ENCODE measurements at places on chromosomes 5 and 9.

GRCh38 chr9:134381272-134381661 is 55.0 kb downstream of the RXRA start:
- no peak for DNase-seq

DNA sequence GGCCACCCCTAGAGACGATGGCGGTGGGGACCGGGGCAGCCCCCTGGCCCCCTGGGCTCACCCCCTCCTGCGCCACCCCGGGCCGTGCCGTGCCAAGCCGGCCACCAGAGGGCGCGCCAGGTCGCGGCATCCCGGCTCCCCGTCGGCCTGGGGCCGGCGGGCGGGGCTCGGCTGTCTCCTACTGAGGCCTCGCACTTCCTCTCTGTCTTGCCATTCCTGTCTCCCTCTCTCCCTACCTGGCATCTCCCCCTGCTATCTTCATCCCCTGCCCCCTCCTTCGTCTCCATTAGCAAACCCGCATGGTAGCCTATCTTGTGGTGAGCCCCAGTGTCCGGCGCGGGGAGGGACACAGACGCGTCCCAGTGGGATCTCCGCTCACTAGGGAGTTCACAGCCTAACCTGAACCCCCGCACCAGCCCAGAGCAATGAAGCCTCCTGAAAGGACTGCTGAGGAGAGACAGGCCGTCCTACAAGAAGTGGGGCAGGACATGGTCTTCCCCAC is 29.8 kb upstream of the FABP6 start:
- DNase-seq = peak; percentile 84

DNA sequence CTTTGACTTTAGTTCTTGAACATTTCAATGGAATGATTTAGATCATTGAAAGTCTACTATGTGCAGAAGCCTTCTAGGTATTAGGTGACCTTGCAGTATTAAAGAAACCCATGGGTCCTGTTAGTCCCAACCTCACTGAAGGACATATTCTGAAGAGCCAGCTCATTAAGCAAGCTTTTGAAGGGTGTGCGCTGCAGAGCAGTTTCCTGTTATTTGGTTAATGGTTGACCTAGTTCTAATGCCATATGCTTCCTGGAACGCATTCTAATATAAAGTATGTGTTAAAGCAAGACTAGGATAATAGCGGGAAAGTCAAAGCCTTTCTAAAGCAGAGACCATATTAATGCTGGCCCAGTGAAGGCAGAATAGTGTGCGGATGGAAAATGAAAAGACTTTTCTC is 20.1 kb downstream of the ZNF462 start:
- DNase-seq = peak; percentile 88

DNA sequence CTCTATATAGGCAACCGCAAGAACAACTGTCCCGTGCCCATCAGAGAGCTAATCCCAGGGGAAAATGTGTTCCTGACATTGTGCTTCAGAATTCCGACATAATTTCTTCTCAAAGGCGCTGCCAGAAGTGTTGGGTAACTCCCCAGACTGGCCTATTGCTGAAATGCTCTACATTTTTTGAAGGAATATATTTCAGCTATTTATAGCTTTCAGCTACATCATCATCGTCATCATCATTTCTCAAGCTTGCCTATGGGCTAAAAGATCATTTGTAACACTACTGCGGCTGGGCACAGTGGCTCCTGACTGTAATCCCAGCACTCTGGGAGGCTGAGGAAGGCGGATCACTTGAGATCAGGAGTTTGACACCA is 49.7 kb downstream of the MYO10 start:
- DNase-seq = no peak

GRCh38 chr9:133788819-133789717 is 50.9 kb upstream of the SARDH start:
- DNase-seq = no peak

DNA sequence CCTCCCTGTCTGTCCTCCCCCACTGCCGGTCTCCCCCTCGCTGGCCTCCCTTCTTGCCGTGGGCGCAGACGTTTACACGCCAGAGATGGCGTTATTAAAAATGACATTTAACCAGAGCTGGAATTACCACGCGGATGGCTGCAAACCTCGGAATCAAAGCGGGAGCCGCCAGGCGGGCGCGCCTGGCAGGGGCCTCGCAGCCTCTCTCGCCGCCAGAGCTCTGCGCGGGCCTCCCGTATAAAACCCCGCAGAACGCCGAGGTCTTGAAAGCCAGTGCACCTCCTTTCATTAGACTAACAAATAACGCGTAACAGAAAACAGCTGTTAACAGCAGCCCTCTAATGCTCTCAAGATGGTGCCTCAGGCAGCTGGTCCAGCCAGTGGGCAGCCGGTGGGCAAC is 10.2 kb downstream of the PRRX2 start:
- DNase-seq = no peak

DNA sequence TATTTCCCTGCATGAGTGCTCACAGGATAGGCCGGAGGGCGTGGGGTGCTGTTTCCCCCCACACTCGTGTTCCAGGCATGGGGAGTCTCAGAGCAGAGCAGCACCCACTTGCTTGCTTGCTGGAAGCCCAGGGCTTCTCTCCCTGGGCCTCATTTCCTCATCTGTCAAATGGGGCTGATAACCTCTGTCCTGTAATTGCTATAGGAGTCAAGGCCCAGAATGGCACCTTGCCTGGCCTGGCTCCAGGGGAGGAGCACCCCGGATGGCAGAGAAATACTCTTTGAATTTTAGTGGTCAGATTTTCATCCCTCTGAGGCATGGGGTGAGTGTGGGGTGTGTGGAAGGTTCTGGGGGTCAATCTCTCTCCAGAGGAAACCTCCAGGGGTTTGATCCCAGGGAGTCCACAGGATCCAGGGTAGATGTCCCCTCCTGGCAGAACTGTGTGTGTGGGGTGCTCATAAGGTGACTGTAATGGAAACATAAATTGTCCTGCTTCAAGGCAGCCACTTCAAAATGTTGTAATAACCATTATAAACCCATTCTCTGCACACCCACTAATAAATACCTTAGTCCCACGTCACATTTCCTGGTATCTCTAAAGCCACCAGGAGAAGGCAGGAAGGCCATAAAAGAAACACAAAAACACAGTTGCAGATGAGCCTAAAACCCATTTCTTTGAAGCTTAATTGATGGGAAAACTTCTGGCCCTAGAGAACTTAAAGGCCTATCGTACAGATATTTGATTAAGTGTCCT is 272.2 kb downstream of the FSTL4 start:
- DNase-seq = no peak

GRCh38 chr5:144304688-144305087 is 134.0 kb downstream of the KCTD16 start:
- DNase-seq = peak; percentile 39

- DNase-seq = no peak
Measured at GRCh38 chr5:135364421-135365262, 34.4 kb downstream of the MACROH2A1 start.

DNA sequence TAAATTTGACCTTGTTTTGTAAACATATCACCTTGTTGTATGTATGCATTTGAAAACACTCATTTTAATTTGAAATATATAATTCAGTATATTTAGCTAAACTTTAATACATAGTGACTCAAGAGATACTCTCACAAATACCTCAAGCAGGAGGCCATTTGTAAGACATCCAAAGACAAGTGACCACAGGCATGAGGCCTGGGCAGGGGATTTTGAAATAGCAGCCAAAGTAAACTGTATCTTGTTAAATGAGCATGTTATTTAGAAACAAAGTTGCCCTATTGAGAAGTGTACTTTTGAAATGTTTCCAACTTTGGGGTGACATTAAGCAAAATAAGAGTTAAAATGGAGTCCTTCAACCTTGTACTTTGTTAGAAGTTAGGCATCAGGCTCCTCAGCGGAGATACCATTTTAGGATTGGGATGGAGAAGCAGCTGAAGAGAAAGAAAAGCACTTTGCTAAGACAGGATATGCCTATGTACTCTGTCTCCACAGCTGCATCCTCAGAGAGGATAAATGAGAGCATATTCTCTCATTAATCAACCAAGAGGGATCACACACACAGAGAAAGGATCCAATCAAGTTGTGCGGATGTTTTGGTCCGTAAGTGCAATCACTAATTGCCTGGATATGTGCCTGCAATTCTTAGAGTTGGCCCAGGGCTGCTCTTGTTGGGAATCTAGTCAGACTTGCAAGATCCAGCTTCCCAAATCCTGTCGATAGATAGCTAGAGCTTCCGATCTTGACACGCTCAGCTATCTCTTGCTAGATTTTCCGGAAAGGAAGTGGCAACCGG is 157.5 kb upstream of the HAPLN1 start:
- no peak for DNase-seq

DNA sequence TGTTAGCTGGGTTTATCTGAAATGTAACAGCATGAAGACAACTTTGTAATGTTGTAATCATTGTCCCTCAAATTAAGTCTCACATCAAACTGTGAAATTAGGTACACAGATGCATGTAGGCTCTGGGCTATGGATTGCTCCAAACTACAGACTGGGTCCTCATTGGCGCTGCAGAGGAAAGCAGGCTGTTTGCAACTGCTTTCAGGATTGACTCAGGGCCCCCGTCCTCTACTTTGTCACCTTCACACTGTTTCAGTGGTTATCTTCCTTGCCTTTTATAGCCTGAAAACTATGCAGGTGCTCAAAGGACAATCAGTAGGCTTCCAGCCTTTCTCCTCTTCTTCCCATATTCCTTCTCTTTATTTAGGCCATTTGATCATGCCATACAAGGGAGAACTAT is 18.0 kb downstream of the GRAMD2B start:
- no peak for DNase-seq

DNA sequence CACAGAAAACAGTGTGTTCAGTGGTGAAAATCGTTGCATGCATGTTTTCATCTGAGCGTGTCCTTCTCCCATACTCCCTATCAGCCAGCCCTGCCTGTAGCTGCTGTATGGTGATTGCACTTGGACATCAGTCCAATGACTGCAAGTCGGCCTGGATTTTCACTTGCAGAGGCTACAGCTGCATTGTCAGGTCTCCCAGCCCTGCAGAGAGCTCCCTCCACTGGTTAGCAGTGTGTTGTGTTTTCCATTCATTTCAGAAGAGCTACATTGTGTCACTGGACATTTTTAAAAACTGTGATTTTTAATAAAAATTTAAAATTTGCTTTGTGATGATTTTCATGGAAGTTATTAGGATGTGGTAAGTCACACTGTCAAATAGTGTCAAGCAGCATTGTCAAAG is 96.6 kb downstream of the SYK start:
- DNase-seq = peak; percentile 17

GRCh38 chr5:55915783-55916182 is 64.6 kb downstream of the IL31RA start:
- no peak for DNase-seq

DNA sequence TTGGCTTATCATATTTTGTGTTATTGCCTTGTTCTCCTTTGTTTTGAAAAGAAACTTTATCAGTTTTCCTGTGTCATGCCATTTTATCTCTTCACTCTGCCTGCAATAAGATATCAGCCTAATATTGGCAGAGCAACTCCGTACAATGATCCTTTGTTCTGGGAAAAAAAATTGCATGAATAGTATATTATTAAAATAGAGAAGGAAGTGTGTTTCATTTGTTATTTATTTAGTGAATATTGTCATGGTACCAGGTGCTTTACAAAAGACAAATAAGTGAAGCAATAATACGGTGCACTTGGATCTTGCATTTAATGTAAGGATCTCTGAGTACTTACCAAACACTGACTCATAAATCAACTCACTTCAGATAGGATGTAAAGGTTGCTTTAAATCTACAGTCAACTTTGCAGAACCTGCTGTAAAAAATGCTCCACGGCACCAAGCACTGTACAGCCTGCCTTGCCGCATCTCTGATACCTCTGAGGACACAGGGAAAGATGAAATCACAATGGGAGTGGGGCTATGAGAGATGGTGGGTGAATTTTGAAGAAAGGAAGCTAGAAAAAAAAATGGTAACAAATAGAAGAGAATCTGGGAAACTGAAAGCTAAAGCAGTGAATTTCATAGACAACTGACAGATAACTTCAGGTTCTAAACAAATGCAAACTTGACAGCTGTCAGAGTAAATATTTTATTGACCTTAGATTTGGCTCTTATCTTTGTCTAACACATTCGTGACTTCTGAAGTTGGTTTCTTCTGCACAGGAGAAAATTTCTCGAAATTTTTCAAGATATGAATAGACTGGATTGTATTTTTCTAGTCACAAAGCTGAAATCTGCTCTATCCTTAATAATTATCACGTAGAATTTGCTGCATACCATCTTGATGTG is 232.1 kb downstream of the ENC1 start:
- peak; percentile 96 for DNase-seq

GRCh38 chr5:119287547-119288111 is 68.2 kb upstream of the TNFAIP8 start:
- DNase-seq = no peak

DNA sequence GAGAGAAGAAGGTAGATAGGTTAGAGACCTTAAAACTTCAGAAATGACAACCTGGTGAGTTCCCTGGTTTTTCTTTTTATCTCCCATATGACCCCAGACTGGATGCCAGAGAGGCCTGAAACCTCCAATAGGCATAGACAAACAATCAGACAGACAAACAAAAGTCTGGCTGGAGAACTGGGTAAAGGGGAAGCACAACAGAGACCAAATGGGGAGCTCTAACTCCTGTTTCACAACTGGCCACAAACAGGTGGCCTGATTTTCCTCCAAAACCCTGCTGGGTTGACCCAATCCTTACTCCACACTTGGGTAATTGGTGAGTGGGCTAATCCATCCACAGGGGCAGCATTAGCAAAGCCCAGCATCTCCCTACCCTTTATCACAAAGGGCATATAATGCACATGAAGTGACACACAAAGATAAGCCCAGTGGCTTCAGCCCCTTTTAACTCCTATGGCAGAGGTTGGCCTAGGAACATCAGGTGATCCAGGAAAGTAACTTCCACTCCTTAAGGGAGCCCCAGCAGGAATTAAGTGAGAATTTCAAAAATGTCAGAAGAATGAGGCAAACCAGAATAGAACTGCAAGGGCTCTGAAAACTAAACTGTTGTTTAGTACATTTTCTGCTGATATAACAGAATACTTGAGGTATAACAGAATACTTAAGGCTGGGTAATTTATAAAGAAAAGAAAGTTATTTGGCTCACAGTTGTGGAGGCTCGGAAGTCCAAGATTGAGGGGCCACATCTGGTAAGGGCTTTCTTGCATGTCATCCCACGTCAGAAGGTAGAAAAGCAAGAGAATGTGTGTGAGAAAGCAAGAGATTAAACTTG is 60.9 kb upstream of the ROR2 start:
- no peak for DNase-seq

DNA sequence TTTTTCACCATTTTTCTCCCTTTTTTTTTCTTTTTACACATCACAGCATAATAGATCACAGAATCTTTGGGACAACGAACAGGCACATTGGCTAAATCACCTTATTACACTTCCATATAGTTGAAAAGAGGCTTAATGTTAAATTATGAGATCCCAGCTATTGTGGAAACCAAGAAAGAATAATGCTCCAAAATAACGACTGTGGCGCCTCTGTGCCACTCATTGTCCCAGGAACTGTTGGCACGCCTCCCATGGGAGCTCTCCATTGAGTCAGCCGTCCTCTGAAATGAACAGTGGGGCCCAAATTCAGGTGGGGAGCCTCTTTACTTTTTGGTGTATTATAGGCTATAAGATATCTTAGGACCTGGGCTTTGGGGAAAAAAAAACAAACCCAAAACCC is 82.2 kb upstream of the NFIB start:
- no peak for DNase-seq

All from DMS53 (cell line).